ENCODE measurements at places on chromosomes 13 and 19. TPM values are rescaled to one million over a fixed set of nuclear protein-coding genes. Genes with fewer than 3 reads are reported as not detected.

- H3K4me3 ChIP-seq, result no peak overlapping the region
- no peaks in the 10 kb centered on the region for H3K36me3 ChIP-seq
- H3K27ac ChIP-seq, result no peak overlapping the region
Measured at GRCh38 chr13:26954976-26955375, 194.4 kb upstream of the GPR12 start.

GRCh38 chr19:6717036-6717435, 3.4 kb downstream of the C3 start:
- H3K4me3 ChIP-seq, result no peak overlapping the region
- no peak overlapping the region for H3K27ac ChIP-seq
- H3K27me3 ChIP-seq, result no peaks in the 10 kb centered on the region
- no peaks in the 10 kb centered on the region for H3K36me3 ChIP-seq
- no peak for DNase-seq

GRCh38 chr19:2808129-2808941, 11.3 kb upstream of the ZNF554 start:
- no peaks in the 10 kb centered on the region for H3K36me3 ChIP-seq
- no peak overlapping the region for H3K4me3 ChIP-seq
- H3K4me1 ChIP-seq, result no peaks in the 10 kb centered on the region
- no peaks in the 10 kb centered on the region for H3K27me3 ChIP-seq
- DNase-seq, result no peak

ATXN8OS gene
- not detected for total RNA-seq

ZNF610 gene
- total RNA-seq, result 0.06 TPM

GRCh38 chr13:24668955-24669582, 11.1 kb upstream of the ATP12A start:
- no peaks in the 10 kb centered on the region for H3K36me3 ChIP-seq
- DNase-seq, result no peak
- no peaks in the 10 kb centered on the region for H3K4me1 ChIP-seq
- H3K4me3 ChIP-seq, result no peak overlapping the region
- no peak overlapping the region for H3K27ac ChIP-seq

GRCh38 chr13:38429916-38430315, 80.3 kb downstream of the UFM1 start:
- no peaks in the 10 kb centered on the region for H3K4me1 ChIP-seq
- no peak overlapping the region for H3K4me3 ChIP-seq
- no peak overlapping the region for H3K27ac ChIP-seq
- H3K36me3 ChIP-seq, result no peaks in the 10 kb centered on the region
- no peak for DNase-seq

RAB20 gene
- total RNA-seq, result 2.3 TPM

GRCh38 chr13:26022538-26023292, 29.1 kb downstream of the SHISA2 start:
- H3K27ac ChIP-seq, result peak overlapping the region; percentile 84
- peaks cover 30% of the 10 kb centered on the region for H3K4me1 ChIP-seq
- H3K36me3 ChIP-seq, result no peaks in the 10 kb centered on the region
- DNase-seq, result peak; percentile 86
- no peak overlapping the region for H3K4me3 ChIP-seq
- no peaks in the 10 kb centered on the region for H3K27me3 ChIP-seq

LAIR1 gene
- total RNA-seq, result 3.5 TPM

GRCh38 chr19:33241530-33242101, 16.0 kb upstream of the SLC7A10 start:
- H3K27me3 ChIP-seq, result no peaks in the 10 kb centered on the region
- H3K27ac ChIP-seq, result no peak overlapping the region
- no peaks in the 10 kb centered on the region for H3K36me3 ChIP-seq
- DNase-seq, result no peak
- no peaks in the 10 kb centered on the region for H3K4me1 ChIP-seq
- no peak overlapping the region for H3K4me3 ChIP-seq
